ENCODE measurements at places on chromosomes 1 and 21. TPM values are rescaled to one million over a fixed set of nuclear protein-coding genes. Genes with fewer than 3 reads are reported as not detected.

GRCh38 chr1:220775240-220775853, 11.4 kb upstream of the MTARC1 start:
- DNase-seq, result no peak

DNA sequence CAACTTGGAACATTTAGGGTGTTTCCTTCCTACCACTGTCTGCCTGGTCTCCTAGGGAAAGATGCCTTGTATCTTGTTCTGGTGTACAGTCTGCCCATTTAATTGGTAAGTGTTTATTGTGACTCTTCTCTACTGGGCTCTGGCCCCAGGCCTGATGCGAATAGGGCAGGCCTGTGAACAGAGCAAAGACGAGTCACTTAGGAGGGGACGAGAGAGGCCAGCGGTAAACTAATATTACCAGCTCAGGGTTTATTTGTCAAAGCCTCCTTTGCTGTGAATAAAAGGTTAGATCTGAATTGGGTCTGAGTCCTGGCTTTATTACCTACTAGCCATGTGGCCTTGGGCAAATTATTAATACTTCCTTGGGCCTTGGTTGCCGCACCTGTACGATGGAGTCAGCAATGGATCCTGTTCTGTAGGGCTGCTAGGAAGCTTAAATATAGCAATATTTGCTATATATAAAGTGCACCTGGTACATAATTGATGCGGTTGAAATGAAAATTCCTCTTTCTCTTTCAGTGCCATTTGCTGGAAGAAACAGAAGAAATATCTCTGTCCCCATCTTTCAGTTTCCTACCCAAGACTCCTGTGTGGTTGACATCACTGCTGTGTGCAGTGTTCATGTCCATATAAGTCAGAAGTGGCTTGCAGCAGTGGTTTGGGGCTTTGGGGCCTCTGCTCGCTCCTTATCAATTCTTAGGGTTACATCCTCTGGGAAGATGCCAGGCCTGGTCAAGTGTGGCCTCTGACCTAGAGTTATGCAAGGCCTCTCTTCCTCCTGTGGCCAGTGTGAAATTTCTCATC, 32.4 kb downstream of the MAPKAPK2 start:
- no peak for DNase-seq

DNA sequence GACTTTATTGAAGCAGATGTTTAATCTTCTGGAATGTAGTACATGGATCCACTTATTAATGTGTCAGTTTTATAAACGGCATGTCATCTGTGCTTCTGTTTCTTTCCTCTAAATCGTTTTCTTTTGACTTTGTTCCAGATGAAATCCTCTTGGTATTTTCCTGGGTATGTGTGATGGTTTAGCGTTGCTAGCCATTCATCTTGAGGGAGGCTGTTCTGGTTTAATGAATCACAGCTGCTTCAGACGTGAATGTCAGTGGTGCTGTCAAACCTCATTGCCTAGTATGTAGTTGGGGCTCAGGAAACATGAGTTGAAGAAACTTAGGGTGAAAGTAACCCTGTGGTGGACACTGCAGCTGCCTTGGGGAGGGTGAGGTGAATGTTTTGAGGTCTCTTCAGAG, 33.2 kb downstream of the KCNK1 start:
- DNase-seq, result no peak

- DNase-seq, result no peak
Observed at GRCh38 chr1:103129796-103130195, 21.5 kb upstream of the COL11A1 start.

GRCh38 chr1:245873883-245874671, 633.0 kb downstream of the SMYD3 start:
- DNase-seq, result no peak

DNA sequence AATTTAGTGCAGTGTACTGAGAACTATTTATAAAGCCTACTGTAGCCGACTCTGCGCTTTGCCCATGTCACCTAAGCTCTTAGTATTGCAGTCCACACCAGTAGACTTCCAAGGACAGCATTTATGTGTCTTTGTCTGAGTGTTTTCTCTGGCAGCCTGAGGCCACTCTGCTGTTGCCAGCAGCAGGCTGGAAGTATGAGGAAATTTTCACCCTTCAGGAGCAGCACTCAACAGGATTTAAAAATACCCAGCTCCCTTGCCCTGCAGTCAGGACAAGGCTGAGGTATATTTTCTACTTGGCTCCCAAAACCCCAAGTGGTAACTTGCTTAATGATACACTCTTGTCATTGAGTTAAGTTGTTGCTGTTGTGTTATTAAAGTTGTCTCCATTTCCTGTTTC, 230.1 kb downstream of the SRGAP2C start:
- no peak for DNase-seq

DNA sequence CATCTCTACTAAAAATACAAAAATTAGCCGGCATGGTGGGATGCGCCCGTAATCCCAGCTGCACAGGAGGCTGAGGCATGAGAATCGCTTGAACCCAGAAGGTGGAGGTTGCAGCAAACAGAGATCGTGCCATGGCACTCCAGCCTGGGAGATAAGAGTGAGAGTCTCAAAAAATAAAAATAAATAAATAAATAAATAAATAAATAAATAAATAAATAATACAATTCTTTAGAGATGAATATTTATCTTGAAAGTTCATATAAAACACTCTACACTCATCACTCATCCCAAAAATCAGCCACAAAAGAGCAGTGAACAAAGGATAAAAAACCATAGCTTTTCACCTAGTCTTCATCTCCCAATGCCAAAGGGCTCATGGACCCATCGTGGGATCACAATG, 162.2 kb upstream of the C8B start:
- no peak for DNase-seq

- no peak for DNase-seq
Observed at GRCh38 chr1:172814428-172814827, 155.5 kb downstream of the FASLG start.

DNA sequence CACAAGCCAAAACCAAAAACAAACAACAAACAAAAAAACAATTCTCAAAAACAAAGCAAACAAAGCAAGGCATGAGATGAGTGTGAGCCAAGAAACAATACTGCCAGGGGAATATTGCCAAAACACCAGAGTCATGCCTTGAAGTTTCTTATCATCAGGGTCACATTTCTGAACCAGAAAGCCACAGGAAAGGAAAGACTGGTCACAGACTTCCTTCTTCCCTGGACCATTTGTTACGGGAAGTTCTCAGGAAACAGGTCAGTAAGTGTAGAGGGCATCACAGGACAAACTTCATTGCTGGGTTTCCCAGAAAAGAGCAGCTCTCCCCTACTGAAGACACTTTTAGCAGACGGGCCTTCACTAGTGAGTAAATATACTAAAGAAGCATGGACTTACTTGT, 191.2 kb downstream of the GABPA start:
- DNase-seq, result no peak

- DNase-seq, result no peak
Observed at GRCh38 chr1:30450818-30451233, 272.6 kb downstream of the MATN1 start.

- DNase-seq, result no peak
Observed at GRCh38 chr1:9537863-9538668, 1.2 kb upstream of the SLC25A33 start.

DNA sequence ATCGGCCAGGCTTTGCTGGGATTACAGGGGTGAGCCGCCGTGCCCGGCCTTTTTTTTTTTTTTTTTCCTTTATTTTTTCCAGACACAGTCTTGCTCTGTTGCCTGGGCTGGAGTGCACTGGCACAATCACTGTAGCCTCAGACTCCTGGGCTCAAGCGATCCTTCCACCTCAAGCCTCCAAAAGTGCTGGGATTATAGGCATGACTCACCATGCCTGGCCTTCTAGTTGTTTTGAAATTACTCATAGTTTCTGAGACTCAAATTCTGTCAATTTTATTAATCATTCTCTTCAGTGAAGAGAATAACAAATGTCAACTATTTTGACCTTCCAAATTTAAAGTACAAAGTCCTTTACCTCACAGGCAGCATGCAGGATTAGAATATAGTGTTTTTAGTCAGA, 374.5 kb downstream of the PLA2G4A start:
- no peak for DNase-seq

- DNase-seq, result no peak
Observed at GRCh38 chr1:202088206-202088605, 34.5 kb upstream of the GPR37L1 start.

Gene AHDC1
- 33.2 TPM for polyA plus RNA-seq

Gene CFHR2
- polyA plus RNA-seq, result not detected

Gene SLX9
- 5.6 TPM for polyA plus RNA-seq

Gene TEX50
- not detected for polyA plus RNA-seq

Gene LCE2B
- polyA plus RNA-seq, result not detected

Gene RNF207
- 2.0 TPM for polyA plus RNA-seq

Gene INSRR
- not detected for polyA plus RNA-seq

Gene ZCCHC17
- polyA plus RNA-seq, result 31.5 TPM

All from ovary (tissue), 10 donors.